Foreskin keratinocyte (primary cell): ENCODE measurements at places on chromosomes 2 and 18.
A peak's percentile ranks its signal among the peaks of the same experiment; 100 is the strongest.

- DNase-seq: no peak
Measured at GRCh38 chr2:109726379-109727270, 67.5 kb upstream of the RGPD5 start.

- no peak for DNase-seq
Measured at GRCh38 chr18:9380621-9381395, 46.2 kb downstream of the TWSG1 start.

DNA sequence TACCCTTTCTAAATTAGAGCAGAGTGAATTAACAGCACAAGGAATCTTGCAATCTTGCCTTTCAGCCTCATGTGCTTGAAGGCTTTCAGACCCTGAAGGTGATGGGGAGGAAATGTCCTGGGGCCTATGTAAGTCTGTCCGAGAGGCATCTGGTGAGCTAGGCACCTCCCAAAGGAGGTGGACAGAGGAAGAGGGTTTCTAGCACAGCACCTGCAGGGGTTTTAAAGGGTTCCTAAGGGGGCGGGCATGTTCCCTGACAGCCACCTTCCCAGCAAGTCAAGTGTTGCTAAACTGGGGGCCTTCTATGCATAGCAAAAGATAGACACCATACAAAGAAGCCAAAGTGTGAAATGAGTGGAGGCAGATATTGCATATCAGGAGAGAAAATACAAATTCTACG lies 88.5 kb downstream of the CDH2 start:
- no peak for DNase-seq

DNA sequence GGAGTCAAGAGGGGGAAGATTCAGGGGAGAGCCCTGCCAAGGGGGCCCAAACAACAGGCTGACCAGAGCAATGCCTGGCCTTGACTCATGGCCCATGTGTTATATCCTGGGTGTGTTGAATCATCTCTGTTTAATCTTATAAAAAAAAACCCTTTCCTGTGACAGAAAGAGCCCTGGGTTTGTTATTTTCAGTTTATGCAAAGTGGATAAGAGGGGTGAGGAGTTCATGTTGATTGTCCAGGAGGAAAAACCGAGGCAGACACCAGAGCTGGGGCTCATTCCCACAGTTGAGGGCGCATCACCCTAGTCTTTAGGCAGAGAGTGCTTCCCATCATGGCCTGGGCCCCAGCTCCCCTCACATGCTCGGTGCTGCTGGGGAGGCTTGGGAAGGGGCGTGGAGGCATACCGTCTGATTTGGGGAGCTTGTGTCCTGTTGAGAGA lies 30.9 kb upstream of the IL37 start:
- peak; percentile 72 for DNase-seq

DNA sequence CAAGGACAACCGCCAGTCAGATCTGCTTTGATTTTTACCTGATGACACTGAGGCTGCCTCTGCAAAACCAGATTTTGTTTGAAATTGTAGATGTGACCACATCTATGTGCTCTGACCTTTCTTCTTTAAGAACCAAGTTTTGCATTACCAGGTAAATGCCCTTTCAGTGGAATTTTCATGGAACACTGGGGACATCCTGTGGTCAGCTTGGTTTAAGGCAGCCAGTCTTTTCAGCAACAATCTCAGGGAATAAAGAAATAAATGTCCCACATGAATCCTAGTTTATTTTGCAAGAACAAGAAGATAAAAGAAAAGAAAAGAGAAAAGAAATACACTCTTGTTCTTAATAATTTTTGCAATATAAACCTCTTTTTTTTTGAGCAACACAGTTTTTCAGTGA lies 90.6 kb downstream of the POU3F3 start:
- peak; percentile 2 for DNase-seq

DNA sequence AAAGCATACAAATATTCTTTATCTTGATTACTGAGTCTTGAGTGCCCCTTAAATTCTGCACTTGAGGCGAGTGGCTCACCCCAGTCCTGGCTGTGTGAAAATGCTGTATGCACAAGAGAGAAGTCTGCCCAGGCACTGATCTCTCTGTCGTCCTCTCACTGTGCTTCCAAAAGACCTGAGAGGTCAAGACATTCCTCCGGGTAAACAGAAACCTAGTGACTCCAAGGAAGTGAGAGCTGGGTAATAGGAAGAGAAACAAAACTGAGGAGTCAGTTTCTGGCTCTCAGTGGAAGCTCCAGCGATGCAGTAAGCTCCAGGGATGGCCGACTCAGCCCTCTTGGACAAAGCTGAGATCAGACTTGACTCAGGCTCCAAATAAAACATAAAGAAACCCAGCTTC lies 70.9 kb downstream of the AAK1 start:
- no peak for DNase-seq

DNA sequence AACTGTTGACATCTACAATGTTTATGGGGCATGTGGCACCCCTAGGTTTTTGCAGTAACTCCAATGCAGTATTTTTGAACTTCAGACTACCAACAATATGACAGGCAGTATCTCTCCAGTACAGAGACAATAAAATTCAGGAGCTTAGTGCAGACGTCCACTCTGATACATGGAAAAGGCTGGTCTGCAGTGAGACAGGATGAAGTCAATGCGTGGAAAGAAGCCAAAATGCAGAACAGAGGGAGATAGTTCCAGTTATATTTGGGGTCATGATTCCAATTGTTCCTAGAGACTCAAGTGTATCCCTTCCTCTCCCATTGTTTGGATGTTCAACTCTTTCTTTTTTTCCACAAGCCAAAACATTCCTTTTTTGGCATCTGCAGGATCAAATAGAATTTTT lies 18.7 kb upstream of the SMAD2 start:
- DNase-seq: no peak

DNA sequence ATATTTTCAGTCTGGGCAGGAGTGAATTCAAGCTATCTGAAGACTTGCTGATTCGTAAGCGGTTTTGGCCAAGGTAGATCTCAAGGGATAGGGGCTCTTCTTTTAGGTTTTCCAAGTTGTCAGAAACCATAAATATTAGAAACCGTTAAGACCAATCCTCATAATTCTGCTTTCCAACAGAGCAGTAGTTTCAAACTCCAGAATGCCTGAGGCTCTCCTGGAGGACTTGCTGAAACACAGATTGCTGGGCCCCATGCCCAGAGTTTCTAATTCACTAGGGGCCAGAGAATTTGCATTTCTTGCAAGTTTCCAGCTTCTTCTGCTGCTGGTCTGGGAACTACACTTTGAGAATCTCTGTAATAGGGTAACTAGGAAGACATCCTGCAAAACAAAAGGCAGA lies 1855.7 kb upstream of the CELF4 start:
- no peak for DNase-seq

DNA sequence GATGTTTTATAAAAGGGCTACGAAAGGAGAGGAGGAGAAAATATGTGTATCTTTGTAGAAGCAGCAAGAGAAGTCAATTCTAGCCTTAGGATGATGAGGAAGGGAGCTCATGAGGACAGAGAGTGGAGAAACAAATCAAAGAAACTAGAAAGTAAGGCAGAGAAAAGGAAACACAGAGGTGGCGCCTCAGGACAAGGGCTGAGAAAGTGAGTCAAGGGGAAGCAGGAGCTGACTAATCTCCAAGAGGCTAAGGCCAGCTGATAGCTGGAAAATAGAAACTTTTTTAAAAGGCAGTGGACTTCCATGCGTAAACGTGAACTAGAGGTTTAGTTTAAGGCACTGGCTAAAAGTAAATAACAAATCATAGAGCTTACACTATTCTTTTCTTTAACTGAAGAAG lies 173.3 kb downstream of the ANKRD44 start:
- DNase-seq: peak; percentile 32

GRCh38 chr2:37590119-37590571 lies 81.3 kb downstream of the CDC42EP3 start:
- DNase-seq: no peak

GRCh38 chr2:109463236-109463635 lies 150.5 kb downstream of the SEPTIN10 start:
- DNase-seq: no peak
